NCI-H1092 treated with DMSO at 0.1 percent for 48 hours (cell line): ENCODE measurements at places on chromosomes 2 and 18.

DNA sequence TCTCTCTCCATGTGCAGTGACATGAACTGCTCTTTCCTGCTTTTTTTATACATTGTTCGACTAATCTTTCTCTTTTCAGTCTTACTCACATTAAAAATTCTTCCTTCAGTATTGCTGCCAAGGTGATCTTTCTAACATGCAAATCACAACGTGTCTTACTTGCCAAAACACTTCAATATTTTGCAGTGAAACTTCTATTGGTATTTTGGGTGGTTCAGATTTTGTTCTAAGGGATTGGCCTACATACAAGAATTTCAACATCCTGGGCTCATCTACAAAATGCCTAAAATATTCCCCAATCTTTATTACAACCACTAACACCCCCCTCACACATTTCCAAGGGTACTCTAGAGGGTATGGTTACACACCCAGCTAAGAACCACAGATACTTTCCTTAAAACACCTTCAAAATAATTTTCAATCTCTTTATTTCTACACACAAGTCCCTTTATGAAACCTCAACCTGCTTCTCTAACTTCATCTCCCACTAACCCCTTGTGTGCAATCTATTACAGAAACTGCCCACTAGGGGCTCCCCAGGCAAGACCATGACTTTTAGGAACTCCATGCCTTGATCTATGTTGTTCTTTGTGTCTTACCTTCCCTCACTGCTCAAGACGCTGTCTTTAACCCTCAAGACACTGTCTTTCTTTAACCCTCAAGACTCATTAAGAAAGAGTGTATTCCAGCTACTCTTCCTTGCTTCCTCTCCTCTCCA lies 50.9 kb downstream of the COL3A1 start:
- DNase-seq: no peak

- no peak for DNase-seq
Observed at GRCh38 chr2:226398580-226398979, 401.0 kb downstream of the IRS1 start.

- no peak for DNase-seq
Observed at GRCh38 chr2:240791821-240792628, 28.0 kb downstream of the KIF1A start.

DNA sequence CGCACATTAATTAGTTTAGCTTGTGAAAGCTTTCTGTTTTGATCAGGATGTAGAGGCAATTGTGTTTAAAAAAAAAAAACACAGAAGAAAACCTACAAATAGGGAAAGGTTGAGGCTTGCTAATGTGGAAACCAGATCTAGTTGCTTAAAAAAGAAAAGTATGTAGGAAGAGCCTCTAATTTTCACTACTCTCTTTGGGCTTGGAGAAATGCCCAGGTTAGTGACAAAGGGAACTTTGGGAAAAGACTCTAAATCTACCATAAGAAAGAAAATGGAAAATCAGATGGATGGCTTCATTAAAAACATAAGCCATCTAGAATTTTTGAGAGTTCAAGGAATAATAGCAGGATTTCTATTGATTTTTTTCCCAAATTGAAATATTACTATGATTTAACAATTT lies 47.3 kb upstream of the SLC38A11 start:
- DNase-seq: no peak
